Smooth muscle cell of the brain vasculature (primary cell): ENCODE measurements at places on chromosomes 2 and 18.

- no peak for DNase-seq
Observed at GRCh38 chr2:48844417-48845155, 89.1 kb upstream of the LHCGR start.

DNA sequence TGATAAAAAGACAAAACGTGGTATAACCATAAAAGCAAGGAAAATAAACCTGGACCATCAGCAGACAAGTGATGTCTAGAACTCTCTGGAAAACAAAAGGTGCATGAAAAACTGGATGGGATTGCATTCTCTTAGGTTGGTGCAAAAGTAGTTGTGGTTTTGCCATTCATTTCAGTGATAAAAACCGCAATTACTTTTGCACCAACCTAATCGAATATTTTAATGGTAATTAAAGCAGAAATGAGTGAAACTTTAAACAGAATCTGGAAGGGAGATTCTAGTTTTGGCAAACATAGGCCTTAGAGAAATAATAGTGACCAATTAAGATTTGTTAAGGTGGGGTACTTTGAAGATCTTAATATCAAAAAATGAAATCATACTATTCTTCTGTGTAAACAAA is 800.8 kb upstream of the GYPC start:
- DNase-seq: no peak

GRCh38 chr18:22946217-22946616 is 13.1 kb downstream of the RBBP8 start:
- DNase-seq: no peak

DNA sequence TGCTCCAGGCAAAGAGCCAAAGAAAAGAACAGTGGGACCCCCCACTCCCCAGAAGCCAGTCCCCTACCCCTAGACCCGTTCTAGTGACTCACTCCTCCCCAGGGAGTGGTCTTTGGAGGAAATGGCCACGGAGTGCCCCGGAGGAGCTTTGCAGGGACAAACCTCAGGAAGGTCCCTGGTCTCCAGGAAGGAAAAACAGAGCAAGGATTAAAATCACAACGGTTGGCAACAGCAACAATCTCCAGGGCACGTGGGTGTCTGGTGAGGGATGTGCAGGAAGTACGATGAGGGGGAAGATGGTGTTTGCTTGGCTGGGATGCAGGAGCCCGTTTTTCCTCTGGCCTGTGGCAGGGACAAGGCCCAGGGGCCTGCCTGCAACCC is 135.0 kb downstream of the SMAD2 start:
- no peak for DNase-seq

DNA sequence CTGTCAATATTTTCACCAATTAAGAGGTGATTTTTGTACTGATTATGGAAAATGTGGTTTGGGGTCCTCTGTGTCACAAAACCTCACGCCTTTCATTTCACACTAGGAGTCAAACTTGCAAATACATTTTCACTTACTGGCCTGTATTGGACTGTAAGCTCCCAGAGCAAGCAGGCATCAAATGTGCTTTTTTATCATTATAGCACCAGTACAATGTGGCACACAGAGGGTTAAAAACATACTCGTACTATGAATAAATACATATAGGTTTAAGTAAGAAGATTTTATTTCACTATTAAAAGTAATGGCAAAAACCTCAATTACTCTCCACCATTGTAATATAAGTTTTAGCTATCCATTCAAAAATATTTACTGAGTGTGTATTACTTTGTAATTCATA is 56.7 kb downstream of the ABCB11 start:
- DNase-seq: no peak

- DNase-seq: no peak
Observed at GRCh38 chr18:58866773-58867150, 2.1 kb downstream of the ZNF532 start.

GRCh38 chr2:205995260-205995659 is 90.7 kb downstream of the INO80D start:
- DNase-seq: no peak

- no peak for DNase-seq
Observed at GRCh38 chr2:241617431-241618154, 19.4 kb downstream of the THAP4 start.

DNA sequence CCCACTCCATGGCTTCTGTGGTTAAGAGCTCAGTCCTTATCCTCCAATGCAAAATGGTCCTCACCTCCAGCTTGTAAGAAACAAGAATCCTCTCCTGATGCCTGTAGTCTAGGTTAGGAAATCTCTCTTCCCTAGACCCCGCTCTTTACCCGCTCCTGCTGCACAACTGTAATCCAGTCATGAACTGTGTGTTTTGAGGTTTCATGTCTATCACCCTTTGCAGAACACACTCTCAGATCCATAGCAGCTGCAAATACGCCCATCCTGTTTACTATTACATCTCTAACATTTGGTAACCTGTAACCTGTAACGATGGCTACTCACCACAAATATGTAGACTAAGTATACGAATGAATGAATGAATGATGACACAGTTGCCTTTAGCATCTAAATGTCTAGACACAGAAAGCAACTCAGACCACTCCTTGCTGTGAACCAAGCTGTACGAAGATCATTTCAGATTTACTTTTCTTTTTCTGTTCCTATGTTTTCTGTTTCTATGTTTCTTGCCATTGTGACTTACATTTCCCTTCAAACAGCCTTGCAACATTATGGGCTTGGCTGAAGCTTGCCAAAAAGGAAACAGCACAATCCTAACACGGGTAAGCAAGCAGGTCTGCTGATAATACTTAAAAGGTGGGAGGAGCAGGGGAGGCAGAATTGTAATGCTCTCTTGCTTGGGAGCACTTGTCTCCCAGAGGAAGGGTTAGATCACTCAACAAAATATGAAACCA is 53.7 kb downstream of the EPHA4 start:
- no peak for DNase-seq

- no peak for DNase-seq
Observed at GRCh38 chr2:78592491-78592890, 433.0 kb upstream of the REG3G start.

- DNase-seq: no peak
Observed at GRCh38 chr2:178615969-178616368, 135.7 kb downstream of the PLEKHA3 start.

DNA sequence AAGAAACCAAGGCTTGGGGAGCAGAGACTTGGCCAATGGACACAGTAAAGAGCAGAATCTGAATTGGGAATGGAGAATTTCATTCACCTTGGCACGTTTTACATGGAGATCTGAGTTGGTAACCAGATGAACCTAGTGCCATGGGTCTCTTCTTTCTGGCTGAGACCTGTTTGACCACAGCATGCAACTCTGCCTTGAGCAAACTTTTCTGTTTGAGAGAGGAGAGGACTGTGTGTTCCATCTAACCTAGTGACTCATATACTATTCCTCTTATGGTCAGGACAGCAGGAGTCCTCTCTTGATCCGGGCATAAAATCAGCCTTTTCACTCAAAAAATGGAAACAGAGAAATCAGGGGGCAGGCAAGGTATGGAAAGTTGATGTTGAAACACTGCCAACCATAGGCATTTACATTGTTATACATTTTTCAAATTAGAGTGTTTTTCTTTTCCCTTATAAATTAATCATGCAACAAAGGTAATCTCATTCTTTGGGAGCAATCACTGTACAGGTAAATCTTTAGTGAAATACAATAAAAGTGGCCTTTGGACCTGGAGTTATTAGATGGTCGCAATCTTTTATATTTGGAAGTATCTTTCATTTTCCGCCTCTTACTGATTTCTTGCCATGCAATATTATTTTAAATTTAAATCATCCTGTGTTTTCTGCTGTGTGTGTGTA is 86.7 kb downstream of the NRP2 start:
- DNase-seq: no peak

DNA sequence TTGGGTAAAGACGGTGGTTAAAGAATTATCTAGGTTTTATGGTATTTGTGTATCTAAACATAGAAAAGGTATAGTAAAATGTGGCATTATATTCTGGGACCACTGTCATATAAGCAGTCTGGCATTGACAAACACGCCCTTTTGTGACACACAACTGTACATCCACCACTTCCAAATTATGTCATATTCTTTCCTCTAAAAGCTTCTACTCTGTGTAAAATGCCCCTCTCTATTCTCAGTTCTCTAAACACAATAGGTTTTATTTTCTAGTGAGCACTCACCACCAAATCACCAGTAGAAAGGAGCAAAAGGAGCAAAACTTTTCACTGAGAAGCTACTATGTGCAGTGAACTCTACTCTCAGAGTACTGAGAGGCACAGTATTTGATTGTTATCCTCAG is 88.1 kb upstream of the PIEZO2 start:
- no peak for DNase-seq

DNA sequence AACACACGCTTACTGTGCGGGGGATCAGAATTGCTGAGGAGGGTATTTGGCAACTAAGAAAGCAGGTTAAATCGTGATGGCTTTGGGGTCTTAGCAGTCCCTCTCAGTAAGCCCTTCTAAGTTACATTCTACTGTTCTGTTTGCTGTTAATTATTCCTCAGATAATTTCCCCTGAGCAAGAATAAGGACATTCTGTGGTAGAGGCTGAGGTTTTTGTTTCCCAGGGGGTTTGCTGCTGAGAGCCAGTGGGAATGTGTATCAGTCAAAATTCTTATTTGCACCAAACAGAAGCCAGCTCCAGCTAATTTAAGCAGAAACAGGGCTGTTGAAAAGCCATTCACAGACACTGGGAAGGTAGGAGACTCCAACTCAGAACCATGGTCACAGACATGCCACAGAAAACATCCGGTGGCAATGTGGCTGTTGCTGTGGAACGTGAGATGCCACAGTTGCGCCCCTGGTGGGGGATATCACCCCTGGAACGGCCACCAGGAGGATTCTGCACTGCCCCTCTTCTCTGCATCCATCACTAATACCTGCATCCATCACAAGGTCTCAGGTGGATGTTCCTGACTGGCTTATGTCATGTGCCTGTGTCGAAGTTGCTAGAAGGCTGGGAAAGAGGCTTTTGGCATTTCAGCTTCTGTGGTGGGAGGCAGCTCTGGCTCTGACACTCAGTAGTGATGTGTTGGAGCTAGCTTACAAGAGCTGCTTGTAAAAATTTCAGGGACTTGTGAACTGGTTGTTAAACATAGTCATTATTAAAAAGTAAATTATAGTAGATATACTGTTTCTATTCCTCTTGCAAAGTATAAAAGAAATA is 23.2 kb downstream of the SLC4A3 start:
- DNase-seq: no peak

GRCh38 chr2:218961651-218962570 is 2.4 kb downstream of the CDK5R2 start:
- no peak for DNase-seq

DNA sequence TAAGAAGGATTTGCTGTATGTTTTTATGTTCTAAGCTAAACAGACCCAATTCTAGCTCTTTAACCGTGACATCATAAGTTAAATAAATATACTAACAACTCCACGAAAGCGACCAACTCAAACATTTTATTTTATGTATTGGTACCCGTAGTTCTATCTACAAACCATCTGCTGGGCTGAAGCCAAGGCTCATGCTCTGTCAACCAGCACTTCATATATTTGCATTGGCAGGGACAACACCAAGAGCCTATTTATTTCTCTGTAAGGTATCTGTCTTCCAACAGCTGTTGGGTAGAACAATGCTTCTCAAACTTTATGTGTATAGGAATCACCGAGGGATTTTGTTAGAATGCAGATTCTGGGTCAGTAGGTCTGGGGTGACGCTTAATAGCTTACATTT is 64.5 kb downstream of the PID1 start:
- DNase-seq: no peak

DNA sequence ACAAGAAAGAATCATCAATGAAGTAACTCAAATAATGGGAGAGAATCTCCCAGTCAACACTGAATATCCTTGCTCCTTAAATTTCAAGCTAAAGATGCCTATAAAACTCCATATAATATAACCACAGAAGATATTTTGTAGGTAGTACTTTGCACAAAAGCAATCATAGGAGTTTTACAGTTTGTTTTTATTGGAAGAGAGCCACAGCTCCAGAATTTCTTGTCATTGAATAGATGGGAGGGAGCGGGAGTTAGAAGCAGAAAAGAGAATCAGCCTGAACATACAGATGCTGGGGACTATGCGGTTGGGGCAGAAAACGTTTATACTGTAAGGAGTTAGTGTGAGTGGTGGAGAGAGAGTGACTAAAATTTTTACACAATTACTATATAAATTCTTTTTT is 18.3 kb upstream of the SMAD4 start:
- DNase-seq: no peak

- no peak for DNase-seq
Observed at GRCh38 chr18:54358495-54359040, 862 bp downstream of the C18orf54 start.

GRCh38 chr2:39202639-39203369 is 41.0 kb downstream of the CDKL4 start:
- DNase-seq: no peak

GRCh38 chr2:219308142-219309101 is 779 bp downstream of the PTPRN start:
- DNase-seq: no peak
